T-cell (primary cell): ENCODE measurements at places on chromosomes 13 and 19.

- no peak for DNase-seq
Observed at GRCh38 chr19:10744801-10745293, 27.0 kb downstream of the DNM2 start.

GRCh38 chr19:12730064-12730463, 4.4 kb downstream of the TRIR start:
- DNase-seq, result no peak

DNA sequence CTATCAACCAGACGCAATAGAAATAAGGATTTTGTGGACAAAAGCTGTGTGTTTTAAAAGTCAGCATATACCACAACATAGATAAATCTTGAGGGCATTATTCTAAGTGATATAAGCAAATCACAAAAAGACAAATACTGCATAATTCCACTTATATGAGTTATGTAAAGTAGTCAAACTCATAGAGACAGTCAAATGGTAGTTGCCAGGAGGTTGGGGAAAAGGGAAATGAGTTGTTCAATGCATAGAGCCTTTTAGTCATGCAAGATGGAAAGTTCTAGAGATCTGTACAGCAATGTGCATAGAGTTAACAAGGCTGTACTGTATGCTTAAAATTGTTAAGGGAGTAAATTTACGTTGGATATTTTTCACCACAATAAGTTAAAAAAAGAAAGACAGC, 244.7 kb downstream of the DCT start:
- DNase-seq, result no peak

DNA sequence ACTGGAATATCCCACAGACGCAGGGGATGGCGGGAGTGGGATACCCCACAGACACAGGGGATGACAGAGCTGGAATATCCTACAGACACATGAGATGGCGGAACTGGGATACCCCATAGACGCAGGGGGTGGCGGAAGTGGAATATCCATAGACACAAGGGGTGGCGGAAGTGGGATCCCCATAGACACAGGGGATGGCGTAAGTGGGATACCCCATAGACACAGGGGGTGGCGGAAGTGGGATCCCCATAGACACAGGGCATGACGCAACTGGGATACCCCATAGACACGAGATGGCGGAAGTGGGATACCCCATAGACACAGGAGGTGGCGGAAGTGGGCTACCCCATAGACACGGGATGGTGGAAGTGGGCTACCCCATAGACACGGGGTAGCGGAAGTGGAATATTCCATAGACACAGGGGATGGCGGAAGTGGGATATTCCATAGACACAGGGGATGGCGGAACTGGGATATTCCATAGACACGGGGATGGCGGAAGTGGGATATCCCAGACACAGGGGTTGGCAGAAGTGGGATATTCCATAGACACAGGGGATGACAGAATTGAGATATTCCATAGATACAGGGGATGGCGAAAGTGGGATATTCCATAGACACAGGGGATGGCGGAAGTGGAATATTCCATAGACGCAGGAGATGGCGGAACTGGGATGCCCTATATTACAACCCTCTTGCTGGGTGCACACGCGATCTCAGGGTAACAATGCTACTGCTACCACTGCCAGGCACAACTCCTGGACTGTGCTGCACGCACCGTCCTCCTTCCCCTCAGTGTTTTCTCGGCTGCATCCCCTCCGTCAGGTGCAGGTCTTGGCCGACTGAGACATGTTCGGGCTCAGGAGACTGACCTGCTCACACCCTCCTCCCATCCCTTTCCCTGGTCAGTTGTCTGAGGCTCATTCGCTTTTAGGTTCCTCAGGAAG, 28.1 kb downstream of the ZNF787 start:
- no peak for DNase-seq

DNA sequence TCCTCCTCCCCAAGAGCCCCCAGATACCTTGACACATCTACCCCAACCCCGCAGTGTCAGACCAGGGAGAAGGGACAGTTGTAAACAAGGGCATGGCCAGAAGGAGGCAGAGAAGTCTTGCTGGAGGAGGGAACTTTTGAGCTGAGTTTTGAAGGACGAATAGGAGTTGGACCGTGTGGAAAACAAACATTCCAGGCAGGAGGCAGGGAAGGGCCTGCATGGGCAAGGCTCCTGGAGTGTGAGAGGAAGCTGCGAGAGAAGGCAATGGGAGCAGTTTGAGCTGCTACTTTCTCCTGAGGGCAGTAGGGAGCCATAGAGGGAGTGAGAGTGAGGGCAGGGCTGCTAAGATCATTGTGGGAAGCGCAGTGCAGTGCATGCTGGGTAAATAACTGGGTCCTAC, 23.3 kb downstream of the IL12RB1 start:
- peak; percentile 12 for DNase-seq

DNA sequence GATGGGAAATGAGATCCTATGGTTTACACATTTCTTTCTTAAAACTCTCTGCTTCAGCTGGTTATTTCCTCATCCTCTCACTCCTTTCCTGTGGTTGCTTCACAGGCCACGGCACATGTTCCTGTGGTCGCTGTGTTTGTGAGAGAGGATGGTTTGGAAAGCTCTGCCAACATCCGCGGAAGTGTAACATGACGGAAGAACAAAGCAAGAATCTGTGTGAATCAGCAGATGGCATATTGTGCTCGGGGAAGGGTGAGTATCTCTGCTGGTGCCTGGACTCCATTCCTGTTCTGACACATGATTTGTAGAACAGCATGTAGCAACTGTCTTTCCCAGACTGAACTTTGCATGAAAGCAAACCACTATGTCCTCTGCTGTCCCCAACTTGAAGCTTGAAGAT, 254.2 kb downstream of the ITGBL1 start:
- no peak for DNase-seq

GRCh38 chr13:93307651-93308050, 81.0 kb downstream of the GPC6 start:
- DNase-seq, result no peak

- no peak for DNase-seq
Observed at GRCh38 chr13:110950819-110951570, 36.1 kb upstream of the ANKRD10 start.

GRCh38 chr13:31986676-31987470, 44.7 kb upstream of the FRY start:
- no peak for DNase-seq

- no peak for DNase-seq
Observed at GRCh38 chr19:11337080-11337479, 2.4 kb downstream of the RAB3D start.

GRCh38 chr13:79678100-79678499, 197.1 kb downstream of the NDFIP2 start:
- no peak for DNase-seq

DNA sequence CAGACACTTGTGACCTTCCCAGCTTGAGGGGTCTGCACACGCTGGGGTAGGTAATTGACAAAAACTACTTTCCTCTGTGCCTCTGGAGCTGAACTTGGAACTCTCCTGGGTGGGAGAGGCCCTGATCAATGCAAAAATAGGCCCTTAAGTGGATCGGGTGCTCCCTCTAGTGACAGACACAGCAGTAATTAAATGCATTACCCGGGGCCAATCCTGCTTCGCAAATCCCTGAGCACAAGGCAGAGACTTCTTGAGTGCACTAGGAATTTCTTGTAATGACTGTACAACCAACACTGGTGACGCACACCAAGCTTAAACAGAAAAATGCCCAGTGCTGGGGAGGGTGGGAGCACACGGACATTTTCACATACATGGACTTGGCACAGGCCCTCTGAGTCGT, 10.6 kb upstream of the UBE2S start:
- peak; percentile 52 for DNase-seq
